Activated CD8-positive, alpha-beta T cell treated with anti-CD3 and anti-CD28 coated beads for 36 hours (primary cell): ENCODE measurements at places on chromosomes 13 and 19. TPM values are rescaled to one million over a fixed set of nuclear protein-coding genes. Genes with fewer than 3 reads are reported as not detected.

GRCh38 chr13:54536112-54536511 lies 1507.5 kb downstream of the OLFM4 start:
- H3K36me3 ChIP-seq: no peaks in the 10 kb centered on the region
- H3K27me3 ChIP-seq: no peaks in the 10 kb centered on the region
- H3K4me3 ChIP-seq: no peak overlapping the region

DNA sequence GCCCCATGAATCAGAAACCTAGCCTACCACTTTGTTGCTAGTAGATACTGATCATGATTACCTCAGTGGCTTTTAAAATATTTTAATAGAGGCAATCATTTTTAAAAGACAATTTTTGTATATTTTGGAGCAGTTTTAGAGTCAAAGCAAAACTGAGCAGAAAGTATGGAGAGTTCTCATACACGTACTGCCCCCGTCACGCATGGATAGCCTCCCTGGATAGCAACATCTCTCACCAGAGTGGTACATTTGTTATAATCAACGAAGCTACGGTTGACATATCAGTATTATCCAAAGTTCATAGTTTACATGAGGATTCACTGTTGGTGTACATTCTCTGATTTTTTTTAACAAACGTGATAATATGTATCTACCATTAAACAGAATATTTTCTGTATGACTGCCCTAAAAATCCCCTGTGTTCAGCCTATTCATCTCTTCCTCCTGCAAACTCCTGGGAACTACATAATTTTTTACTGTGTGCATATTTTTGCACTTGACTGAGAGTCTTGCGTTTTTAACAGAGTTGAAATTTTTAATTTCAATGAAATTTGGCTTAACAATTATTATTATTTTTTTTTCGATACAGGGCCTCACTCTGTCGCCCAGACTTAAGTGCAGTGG lies 1436.8 kb upstream of the PCDH9 start:
- no peak overlapping the region for H3K27ac ChIP-seq
- no peak for DNase-seq
- H3K36me3 ChIP-seq: no peaks in the 10 kb centered on the region

DNA sequence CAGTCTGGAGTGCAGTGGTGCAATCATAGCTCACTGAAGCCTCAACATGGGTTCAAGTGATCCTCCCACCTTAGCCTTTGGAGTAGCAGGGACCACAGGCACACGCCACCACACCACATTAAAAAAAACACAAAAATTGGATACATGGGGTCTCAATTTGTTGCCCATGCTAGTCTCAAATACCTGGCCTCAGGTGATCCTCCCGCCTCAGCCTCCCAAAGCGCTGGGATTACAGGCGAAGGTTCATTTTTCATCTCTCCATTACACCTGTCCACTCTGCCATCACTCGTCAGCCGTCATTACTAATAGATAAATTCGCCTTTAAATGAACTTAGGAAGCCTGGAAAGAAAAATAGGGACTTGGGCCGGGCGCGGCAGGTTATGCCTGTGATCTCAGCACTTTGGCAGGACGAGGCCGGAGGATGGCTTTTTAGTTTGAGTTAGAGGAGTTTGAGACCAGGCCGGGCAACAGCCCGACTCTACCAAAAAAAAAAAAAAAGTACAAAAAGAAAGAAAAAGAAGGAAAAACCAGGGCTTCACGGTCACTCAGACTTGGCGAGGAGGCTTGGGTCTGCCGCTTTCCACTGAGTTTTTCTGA lies 685 bp upstream of the SUPT5H start:
- H3K27ac ChIP-seq: peak overlapping the region; percentile 99
- peak overlapping the region; percentile 100 for H3K4me3 ChIP-seq
- H3K4me1 ChIP-seq: peaks cover 39% of the 10 kb centered on the region
- no peaks in the 10 kb centered on the region for H3K27me3 ChIP-seq
- DNase-seq: no peak

DNA sequence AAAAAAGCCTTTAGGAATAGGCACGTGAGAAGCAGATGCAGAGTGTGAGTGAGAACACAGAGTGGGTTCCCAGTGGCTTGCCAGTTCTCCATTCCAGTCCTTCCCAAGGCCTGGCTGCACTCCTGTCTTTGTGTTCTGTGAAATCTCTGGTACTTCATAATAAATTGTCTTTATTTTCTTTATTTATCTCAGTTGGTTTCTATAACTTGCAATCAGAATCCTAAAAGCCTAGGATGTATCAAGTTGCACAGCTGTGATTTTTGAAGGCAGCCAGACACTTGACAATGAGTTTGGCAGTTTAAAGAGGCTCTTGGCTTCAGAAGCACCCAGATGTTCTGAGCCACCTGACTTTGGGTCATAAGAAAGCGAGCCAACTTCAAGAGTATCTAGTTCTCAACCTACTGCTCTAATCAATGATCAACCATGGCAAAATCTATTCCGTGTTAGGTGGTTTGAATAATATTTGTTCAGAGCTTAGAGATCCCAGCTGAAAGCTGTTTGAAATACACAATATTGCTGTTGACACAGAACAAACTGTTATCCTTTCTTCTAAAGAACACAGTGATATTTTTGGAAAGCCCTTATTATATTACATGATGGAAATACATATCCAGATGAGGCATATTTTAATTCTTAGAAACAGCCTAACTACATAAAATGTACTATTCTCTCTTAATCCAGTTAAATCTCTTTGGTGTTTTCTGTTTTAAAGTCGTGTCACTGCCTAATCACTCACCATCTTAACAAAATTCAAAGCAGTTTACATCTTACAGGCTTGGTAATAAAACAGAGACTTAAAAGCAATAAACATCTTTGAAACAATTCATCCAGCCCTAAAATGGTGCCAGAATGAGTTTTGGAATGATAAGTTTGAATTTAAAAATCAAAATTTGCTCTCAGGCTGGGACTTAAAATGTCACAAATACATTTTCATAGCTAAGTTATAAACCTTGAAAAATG lies 483.0 kb upstream of the NBEA start:
- no peak overlapping the region for H3K4me3 ChIP-seq
- H3K36me3 ChIP-seq: no peaks in the 10 kb centered on the region
- no peak overlapping the region for H3K27ac ChIP-seq
- no peaks in the 10 kb centered on the region for H3K27me3 ChIP-seq

- no peaks in the 10 kb centered on the region for H3K36me3 ChIP-seq
- H3K27ac ChIP-seq: no peak overlapping the region
- no peak overlapping the region for H3K4me3 ChIP-seq
- H3K4me1 ChIP-seq: peaks cover 2% of the 10 kb centered on the region
- DNase-seq: no peak
These were observed 10.5 kb downstream of the CEBPA start for GRCh38 chr19:33291623-33292534.

- peaks cover 25% of the 10 kb centered on the region for H3K27me3 ChIP-seq
- no peaks in the 10 kb centered on the region for H3K36me3 ChIP-seq
- H3K4me1 ChIP-seq: peaks cover 11% of the 10 kb centered on the region
These were observed 11.4 kb downstream of the EPHX3 start for GRCh38 chr19:15220833-15221232.

DNA sequence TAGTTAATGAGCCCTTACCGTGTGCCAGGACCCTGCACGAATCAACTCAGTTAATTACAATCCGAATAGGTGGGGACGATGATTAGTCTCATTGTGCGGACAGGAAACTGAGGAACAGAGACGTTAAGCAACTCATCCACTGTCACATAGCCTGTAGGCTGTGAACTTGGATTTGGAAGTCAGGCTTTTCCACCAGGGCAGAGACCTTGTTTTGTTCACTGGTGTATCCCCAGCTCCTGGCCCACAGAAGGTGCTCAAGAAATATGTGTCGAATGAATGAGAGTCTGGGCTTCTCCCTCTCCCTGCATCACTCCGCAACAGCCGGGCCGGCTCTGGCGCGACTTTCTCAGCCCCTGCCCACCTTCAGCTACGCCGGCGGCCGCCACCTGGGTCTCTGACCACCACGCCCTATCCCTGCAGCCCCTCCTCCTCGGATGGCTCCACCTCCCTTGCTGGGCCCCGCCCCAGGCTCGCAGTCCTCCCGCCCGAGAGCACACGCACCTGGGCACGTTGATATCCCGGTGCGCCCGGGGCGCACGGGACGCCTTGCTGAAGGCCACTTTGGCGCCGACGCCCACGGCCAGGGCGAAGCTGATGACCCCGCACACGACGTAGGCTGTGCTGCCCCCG lies 1.3 kb downstream of the SHISA7 start:
- peaks cover 64% of the 10 kb centered on the region for H3K27me3 ChIP-seq
- no peaks in the 10 kb centered on the region for H3K36me3 ChIP-seq
- peaks cover 14% of the 10 kb centered on the region for H3K4me1 ChIP-seq
- no peak overlapping the region for H3K4me3 ChIP-seq
- no peak for DNase-seq

DNA sequence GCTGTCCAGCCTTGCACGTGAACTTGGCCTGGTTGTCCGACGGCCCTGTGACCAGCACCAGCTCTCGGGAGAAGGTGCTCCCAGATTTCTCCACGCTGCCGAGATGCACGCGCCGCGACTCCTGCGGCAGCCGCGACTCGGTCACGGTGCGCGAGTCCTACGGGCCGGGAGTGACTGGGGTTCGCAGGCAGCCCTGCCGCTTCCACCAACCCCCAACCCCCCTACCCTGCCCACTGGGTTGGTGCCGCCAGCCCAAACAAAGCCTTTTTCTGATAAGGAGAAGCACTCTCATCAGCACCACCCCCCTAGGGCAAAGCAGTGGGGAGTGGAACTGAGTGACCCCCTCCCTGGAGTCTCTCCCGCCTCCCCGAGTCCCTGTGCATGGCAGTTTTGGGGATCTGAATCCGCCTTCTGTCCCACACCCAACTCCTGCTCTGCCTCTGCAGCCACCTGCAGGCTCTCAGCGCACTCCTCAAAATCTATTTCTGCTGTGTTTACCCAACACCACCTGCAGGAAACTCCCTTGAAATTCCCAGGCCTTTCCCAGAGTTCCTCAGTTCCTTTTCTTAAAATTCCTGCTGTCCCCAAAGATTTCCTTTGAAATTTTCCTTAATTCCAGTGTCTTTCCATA lies 6.2 kb downstream of the NPHS1 start:
- no peak overlapping the region for H3K27ac ChIP-seq
- DNase-seq: no peak
- H3K36me3 ChIP-seq: no peaks in the 10 kb centered on the region
- peaks cover 17% of the 10 kb centered on the region for H3K4me1 ChIP-seq

DNA sequence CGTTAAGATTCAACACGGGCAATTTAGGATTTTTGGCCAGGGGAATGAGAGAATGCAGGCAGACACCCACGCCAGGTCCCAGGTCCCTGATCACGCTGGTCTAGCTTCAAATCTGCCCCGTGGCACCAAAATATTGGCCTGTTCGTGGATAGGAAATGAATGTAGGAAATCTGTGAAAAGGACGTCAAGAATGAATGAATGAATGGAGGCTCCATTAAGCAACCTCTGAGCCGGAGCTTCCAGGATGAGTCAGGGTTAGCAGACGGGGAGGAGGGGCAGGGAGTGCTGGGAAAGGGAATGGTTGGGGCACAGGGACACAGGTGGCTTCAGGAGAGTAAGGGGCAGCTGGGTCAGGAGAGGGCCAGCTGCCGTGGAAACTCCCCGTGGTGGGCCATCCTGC lies 4.2 kb downstream of the SULT2B1 start:
- no peak for DNase-seq
- H3K27me3 ChIP-seq: peaks cover 5% of the 10 kb centered on the region
- H3K27ac ChIP-seq: no peak overlapping the region
- no peaks in the 10 kb centered on the region for H3K4me1 ChIP-seq
- no peaks in the 10 kb centered on the region for H3K36me3 ChIP-seq
- H3K4me3 ChIP-seq: no peak overlapping the region

GRCh38 chr19:18158467-18158866 lies 5.5 kb downstream of the PIK3R2 start:
- H3K4me3 ChIP-seq: no peak overlapping the region
- DNase-seq: no peak
- no peaks in the 10 kb centered on the region for H3K27me3 ChIP-seq
- peaks cover 20% of the 10 kb centered on the region for H3K4me1 ChIP-seq

GRCh38 chr19:41706741-41707501 lies 1.5 kb upstream of the CEACAM5 start:
- H3K4me1 ChIP-seq: no peaks in the 10 kb centered on the region
- DNase-seq: peak; percentile 80
- peaks cover 38% of the 10 kb centered on the region for H3K27me3 ChIP-seq
- no peak overlapping the region for H3K27ac ChIP-seq
- peak overlapping the region; percentile 39 for H3K4me3 ChIP-seq
- no peaks in the 10 kb centered on the region for H3K36me3 ChIP-seq

GRCh38 chr19:7578127-7578526 lies 17.5 kb upstream of the CAMSAP3 start:
- no peaks in the 10 kb centered on the region for H3K4me1 ChIP-seq
- DNase-seq: no peak
- no peaks in the 10 kb centered on the region for H3K36me3 ChIP-seq

GRCh38 chr19:4327252-4327876 lies 11.3 kb downstream of the STAP2 start:
- H3K36me3 ChIP-seq: peaks cover 16% of the 10 kb centered on the region
- H3K4me1 ChIP-seq: peaks cover 26% of the 10 kb centered on the region
- peak overlapping the region; percentile 93 for H3K4me3 ChIP-seq
- H3K27me3 ChIP-seq: no peaks in the 10 kb centered on the region
- peak overlapping the region; percentile 52 for H3K27ac ChIP-seq

DNA sequence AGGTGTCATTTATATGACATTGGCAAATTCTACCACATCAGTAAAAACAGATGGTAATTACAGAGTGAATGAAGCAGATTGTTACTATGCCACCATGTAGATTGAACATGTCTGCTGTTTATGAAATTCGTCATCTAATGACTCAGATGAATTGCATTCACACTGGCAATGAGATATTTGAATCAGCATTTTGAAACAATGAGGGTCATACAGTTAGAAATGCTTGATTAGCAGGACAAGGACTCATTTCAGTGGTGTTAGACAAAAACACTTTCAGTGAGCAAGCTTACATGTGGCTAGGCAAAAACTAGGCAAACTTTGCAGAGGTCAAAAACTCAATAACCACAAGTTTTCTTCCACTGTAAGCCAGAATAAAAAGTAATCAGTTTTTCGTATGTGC lies 1165.0 kb downstream of the SLITRK1 start:
- H3K4me3 ChIP-seq: no peak overlapping the region
- DNase-seq: no peak
- no peaks in the 10 kb centered on the region for H3K4me1 ChIP-seq

DNA sequence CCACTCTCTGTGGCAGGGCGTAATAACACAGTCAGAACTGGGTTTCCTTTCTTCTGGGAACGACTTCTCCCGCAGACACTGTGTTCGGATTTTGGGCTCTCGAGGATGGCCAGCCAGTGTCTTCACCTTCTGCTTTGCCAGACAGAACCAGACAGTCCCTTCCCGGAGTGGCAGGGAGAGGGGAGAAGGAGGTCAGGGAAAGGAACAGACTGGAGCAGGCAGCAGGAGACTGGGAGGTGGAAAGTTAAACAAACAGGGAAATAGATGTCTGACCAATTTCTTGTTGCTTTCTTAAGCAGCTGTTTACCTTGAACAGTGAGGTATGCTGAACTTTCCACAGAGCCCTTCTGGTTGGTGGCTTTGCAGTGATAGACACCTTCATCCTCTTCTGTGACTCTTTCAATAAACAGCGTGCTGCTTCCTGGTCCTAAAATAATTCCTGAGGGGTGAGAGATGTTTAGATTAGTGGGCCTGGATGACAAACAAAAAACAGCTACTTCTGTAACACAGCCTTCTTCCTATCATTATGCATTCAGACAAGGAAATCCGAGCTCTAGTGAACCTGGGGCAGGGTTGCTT lies 137.6 kb downstream of the FLT1 start:
- peak overlapping the region; percentile 80 for H3K27ac ChIP-seq
- H3K36me3 ChIP-seq: peaks cover 1% of the 10 kb centered on the region
- peaks cover 43% of the 10 kb centered on the region for H3K4me1 ChIP-seq
- DNase-seq: no peak

TEX26 gene
- total RNA-seq: not detected

TMEM161A gene
- total RNA-seq: 26.2 TPM

ACP5 gene
- 6.2 TPM for total RNA-seq

GAPDHS gene
- not detected for total RNA-seq

HIPK4 gene
- not detected for total RNA-seq

AZU1 gene
- not detected for total RNA-seq

LMTK3 gene
- 3.4 TPM for total RNA-seq

NTF4 gene
- not detected for total RNA-seq

TBXA2R gene
- total RNA-seq: 2.7 TPM

ANKRD10 gene
- 81.6 TPM for total RNA-seq
